ENCODE measurements at places on chromosomes 11 and 22.
A peak's percentile ranks its signal among the peaks of the same experiment; 100 is the strongest.

DNA sequence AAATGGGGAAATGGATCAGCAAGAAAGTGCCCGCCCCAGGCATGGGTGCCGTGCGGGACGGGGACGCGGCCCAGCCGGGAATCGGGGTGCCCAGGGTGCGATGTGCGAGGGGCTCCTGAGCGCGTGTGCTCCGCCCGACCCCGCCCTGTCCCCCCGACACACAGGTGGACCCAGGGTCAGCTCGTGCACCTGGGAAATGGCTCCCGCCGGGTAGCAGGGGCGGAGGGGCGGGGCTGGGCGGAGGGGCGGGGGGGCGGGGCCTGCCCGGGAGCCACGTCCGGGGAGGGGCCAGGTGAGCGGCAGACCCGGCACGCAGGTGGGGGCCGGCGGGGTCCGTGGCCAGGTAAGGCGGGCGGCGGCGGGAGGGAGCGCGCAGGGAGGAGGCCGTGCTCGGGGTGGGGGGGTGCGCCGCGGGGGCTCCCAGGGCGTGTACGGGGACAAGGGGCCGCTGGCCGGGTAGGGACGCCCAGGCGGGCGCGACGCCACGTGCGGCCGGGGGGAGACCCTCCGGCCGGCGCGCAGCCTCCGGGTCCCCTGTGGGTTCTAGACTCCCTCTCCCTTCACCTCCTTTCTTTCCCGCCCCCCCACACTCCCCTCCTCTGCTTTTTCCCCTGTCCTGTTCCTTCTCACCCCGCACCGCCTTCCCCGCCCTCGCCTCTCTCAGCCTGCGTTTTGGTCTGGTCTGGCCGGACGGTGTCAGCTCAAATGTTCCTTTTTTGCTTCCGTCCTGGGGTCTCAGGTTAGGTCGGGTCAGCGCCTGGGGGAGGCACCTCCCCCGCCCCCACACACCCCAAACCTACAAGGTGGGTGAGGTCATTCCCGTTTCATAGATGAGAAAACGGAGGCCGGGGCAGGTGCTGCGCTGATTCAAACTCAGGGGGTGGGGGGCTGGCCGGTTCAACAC, at the start of gene ARHGAP8:
TSS of gene ARHGAP8 (plus strand) at position 291 of the 904 bp plus-strand sequence. CDS start 33,953 bp downstream, outside the sequence.
- H3K27me3 ChIP-seq: peaks cover 59% of the 10 kb centered on the region
- DNase-seq: no peak
- no peaks in the 10 kb centered on the region for H3K36me3 ChIP-seq

- H3K27me3 ChIP-seq: peaks cover 55% of the 10 kb centered on the region
- no peak overlapping the region for H3K27ac ChIP-seq
- H3K4me1 ChIP-seq: no peaks in the 10 kb centered on the region
- H3K4me3 ChIP-seq: no peak overlapping the region
Observed at GRCh38 chr11:129364143-129364654, 11.4 kb upstream of the BARX2 start.

DNA sequence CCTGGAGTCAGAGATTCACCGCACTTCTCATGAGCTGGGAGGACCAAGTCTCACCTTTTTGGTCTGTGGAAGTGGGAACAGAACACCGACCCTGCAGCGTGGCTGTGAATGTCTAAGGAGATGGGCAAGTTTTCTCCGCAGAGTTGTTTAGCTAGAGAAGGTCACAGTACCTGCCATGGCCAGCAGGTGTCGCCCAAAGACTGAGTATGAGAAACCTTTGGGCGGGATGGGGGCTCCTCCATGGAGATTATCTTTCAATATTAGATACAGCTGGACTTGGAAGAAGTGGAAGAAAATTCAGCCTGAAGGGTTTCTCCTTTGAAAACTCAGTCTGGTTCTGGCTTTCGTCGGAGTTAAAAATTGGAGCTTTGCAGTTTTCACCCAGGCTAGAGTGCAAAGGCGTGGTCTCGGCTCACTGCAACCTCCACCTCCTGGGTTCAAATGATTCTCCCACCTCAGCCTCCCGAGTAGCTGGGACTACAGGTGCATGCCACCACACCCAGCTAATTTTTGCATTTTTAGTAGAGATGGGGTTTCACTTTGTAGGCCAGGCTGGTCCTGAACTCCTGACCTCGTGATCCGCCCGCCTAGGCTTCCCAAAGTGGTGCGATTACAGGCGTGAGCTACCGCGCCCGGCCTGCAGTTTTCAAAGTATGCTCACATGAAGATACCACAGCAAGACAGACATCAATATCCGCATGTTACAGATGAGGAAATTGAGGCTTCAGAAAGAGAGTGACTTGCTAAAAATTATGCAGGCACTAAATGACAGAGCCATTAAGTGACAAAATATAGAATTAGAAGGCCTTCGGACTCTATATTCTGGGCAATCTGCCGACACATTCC, 10.7 kb upstream of the DSCAML1 start:
- peak; percentile 55 for DNase-seq
- peaks cover 7% of the 10 kb centered on the region for H3K4me1 ChIP-seq
- peaks cover 21% of the 10 kb centered on the region for H3K27me3 ChIP-seq
- no peak overlapping the region for H3K4me3 ChIP-seq
- no peaks in the 10 kb centered on the region for H3K36me3 ChIP-seq

DNA sequence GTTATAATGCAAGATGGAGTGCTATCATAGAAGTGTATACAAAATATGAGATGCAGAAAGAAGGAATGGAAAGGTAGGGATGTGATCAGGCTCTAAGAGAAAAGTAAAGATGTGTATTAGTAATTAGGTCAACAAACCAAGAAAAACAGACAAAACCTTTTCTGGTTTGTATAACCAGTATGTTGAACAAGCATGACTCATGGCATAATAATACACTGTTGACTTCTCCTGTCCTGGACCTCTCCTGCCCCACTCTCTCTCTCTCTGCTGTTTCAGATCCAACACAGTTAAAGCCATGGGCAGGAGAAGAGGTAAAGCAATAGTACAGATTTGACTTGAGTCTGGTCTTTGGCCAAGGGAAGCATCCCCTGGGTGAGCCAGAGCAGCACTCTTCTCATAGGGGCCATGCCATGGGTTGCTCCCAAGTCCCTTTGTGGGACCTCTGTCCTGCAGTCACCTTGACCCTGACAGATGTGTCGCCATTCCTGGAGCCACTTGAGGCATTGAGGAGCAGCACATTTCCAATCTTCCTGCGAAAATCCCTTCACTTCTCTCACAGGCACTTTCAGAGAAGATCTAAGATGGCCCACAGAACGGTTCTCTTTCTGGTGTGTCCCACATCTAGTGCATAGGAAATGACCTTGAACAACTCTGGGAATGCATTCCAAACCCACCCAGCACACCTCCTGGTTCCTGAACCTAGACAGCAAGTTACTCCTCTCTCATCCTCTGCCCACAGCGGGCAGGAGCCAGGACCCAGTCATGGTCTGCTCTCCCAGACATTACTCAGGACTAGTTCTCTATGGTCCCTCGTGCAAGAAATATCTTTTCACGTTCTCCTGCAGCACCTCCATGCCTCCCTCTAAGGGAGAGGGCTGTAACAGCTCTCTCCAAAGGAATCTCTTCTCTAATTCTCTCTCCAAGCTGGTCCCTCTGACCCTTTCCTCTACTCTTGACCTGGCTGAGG, 58.2 kb upstream of the PRSS23 start:
- H3K27ac ChIP-seq: no peak overlapping the region
- H3K4me3 ChIP-seq: no peak overlapping the region
- no peaks in the 10 kb centered on the region for H3K36me3 ChIP-seq
- DNase-seq: no peak

DNA sequence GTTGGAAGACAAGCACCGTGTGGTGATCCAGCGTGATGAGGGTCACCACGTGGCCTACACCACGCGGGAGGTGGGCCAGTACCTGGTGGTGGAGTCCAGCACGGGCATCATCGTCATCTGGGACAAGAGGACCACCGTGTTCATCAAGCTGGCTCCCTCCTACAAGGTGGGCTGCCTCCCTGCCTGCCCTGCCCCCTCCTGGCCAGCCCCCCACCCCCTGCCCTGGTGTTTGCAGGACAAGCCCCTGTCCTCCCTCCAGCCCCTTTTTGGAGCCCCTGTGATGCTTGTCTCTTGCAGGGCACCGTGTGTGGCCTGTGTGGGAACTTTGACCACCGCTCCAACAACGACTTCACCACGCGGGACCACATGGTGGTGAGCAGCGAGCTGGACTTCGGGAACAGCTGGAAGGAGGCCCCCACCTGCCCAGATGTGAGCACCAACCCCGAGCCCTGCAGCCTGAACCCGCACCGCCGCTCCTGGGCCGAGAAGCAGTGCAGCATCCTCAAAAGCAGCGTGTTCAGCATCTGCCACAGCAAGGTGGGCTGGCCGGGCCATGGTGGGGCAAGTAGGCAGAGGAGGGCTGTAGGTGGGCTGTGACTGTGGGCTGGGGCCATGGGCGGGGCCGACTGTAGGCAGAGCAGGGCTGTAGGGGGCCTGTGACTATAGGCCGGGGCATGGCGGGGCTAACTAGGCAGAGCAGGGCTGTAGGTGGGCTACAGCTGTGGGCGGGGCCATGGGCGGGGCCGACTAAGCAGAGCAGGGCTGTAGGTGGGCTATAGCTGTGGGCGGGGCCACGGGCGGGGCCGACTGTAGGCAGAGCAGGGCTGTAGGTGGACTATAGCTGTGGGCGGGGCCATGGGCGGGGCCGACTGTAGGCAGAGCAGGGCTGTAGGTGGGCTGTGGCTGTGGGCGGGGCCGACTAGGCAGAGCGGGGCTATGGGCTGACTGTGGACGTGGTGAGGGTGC, 13.6 kb downstream of the MUC2 start:
- H3K36me3 ChIP-seq: no peaks in the 10 kb centered on the region
- H3K27me3 ChIP-seq: no peaks in the 10 kb centered on the region
- DNase-seq: no peak
- no peaks in the 10 kb centered on the region for H3K4me1 ChIP-seq

- no peak overlapping the region for H3K27ac ChIP-seq
- peak overlapping the region; percentile 79 for H3K4me3 ChIP-seq
- H3K27me3 ChIP-seq: peaks cover 73% of the 10 kb centered on the region
Observed at GRCh38 chr11:120335556-120335907, 681 bp upstream of the ARHGEF12 start.

- peaks cover 25% of the 10 kb centered on the region for H3K27me3 ChIP-seq
- H3K4me3 ChIP-seq: no peak overlapping the region
- H3K36me3 ChIP-seq: no peaks in the 10 kb centered on the region
- DNase-seq: no peak
- H3K27ac ChIP-seq: no peak overlapping the region
Observed at GRCh38 chr22:22986008-22986407, 84.3 kb upstream of the GNAZ start.

DNA sequence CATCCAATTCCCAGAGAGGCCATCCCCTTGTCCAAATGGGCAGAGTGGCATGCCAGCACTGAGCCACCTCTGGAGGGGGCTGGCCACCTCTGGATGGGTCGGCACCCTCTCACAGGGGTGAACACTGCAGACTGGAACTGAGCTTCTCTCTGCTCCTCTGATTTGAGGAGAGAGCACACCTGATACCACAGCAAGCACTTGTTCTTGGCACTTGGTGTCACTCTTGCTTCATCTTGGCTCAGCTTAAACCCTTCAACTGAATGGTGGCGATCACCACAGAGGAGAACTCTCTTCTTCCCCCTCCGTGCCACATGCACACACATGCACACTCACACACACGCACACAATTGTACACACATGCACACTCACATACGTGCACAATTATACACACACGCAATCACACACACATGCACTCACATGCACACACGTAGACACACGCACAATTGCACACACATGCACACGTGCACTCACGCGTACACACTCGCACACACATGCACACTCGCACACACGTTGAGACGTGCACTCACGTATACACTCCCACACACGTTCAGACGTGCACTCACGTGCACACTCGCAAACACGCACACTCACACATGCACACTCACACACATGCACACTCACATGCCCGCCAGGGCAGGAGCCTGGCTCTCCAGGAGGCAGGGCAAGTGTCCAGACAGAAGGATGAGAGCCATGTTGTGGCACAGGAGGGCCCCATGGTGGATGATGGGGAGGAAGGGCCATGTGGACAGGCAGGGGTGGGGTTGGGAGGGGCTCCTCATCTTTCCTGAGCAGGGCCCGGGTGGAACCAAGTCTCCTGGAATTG, 23.4 kb downstream of the OVOL1 start:
- H3K36me3 ChIP-seq: no peaks in the 10 kb centered on the region
- H3K27ac ChIP-seq: no peak overlapping the region
- no peak for DNase-seq
- no peak overlapping the region for H3K4me3 ChIP-seq

DNA sequence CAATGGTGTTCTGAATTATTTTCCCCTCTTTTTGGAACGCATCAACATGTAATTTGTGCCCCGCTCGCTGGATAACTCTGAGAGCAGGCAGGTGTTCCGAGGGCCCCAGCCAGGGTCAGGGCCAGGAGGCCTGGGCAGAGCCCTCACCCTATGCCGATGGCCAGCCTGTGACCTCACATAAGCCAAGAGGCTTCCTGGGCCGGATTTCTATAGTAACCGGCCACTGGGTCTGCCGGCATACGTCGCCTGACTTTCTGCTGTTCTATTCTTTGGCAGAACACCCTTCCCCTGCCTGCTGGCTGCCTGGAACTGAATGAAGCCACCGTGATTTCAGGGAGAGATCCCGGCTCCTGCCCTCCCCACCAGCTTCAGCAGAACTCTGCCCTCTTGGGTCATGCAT, 375.2 kb downstream of the SHANK2 start:
- no peak overlapping the region for H3K27ac ChIP-seq
- DNase-seq: no peak

DNA sequence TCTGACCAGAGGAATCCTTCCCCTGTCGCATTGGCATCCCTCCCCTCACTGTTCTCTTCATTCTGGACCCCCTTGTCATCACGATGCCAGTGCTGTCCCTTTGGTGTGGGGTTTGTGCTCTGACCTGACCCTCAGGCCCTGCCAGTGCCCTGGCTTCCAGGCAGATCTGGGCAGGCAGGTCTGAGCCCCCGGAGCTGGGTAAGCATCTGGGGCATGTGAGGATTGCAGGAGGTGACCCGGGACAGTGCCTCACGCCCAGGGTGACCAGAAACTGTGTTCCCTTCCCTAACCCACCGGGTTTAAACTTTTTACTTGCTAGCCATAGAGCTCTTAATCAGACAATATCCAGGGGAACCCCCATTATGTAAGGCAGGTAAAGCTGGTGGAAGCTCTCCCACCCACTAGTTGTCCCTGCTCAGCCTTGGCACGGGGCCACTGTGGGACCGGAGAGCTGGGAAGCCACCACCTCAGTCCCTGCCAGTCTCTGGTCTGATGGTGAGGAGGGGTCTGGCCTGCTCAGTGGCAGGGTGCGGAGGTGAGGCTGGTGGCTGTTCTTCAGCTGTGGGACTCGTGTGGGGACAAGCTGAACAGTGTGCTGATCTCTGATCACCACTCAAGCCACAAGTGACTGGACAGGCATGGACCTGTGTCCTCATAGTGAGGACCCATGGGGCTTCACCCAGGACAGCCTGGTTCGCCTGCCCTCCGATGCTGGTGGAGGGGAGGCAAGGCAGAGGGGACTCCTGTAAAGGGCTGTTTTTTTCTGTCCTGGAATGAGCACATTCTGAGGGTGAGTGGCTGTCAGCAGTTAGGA, 38.0 kb downstream of the BCR start:
- H3K4me3 ChIP-seq: peak overlapping the region; percentile 68
- H3K4me1 ChIP-seq: peaks cover 100% of the 10 kb centered on the region
- peak overlapping the region; percentile 79 for H3K27ac ChIP-seq
- H3K36me3 ChIP-seq: peaks cover 18% of the 10 kb centered on the region
